ENCODE measurements at places on chromosomes 3 and 15.

DNA sequence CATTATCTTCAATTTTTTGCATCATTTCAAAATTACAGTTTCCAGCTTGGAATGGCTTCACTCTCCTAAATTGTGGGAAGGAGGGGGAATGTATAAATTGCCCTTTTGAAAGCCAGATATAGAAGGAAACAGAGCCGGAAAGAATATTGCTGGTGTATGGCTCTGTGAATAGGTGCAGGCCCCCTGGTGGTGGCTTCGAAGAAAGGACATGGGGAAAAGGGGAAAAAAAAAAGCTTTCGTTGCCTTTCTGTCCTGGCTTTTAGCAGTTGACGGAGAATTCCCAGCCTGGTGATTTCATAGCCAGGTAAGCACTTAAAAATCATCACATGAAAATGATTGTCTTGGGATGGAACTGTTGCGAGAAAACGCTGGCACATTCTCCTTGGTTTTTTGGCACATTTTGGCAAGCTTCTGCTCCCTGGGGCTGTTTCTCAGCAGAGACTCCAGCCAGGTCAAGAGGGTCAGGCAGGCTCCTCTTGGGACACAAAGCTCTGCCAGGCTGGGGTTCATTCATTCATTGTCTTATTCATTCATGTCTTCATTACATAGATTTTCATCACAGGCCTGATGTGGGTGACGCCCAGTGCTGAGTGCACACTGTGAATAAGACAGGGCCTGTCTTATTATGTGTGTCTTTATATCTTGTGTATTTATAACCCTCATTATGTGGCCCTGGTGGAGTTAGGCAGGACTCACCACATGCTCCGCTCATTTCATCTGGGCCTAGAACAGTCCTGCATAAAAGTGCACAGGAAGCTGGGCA lies 300.0 kb upstream of the TPM1 start:
- DNase-seq: peak; percentile 94

GRCh38 chr3:43366481-43366880 lies 80.1 kb downstream of the SNRK start:
- DNase-seq: no peak

GRCh38 chr3:49161808-49162530 lies 4.2 kb downstream of the CCDC71 start:
- DNase-seq: no peak

DNA sequence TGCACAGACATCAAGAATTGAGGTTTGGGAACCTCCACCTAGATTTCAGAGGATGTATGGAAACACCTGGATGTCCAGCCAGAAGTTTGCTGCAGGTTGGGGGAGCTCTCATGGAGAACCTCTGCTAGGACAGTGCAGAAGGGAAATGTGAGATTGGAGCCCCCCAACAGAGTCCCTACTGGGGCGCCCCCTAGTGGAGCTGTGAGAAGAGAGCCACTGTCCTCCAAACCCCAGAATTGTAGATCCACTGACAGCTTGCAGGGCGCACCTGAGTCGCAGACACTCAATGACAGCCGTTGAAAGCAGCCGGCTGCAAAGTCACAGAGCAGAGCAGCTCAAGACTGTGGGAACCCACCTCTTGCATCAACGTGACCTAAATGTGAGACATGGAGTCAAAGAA lies 34.6 kb upstream of the EPHA6 start:
- no peak for DNase-seq

GRCh38 chr3:59133311-59133710 lies 83.5 kb upstream of the CFAP20DC start:
- DNase-seq: peak; percentile 90

GRCh38 chr3:119524931-119525662 lies 26.8 kb downstream of the TIMMDC1 start:
- DNase-seq: peak; percentile 31

Measured in adipocyte (in vitro differentiated cells).